ENCODE measurements at places on chromosomes 1 and 21.

GRCh38 chr21:46082963-46083790, 14.7 kb upstream of the COL6A2 start:
- no peak for DNase-seq

GRCh38 chr1:202575918-202576653, 134.2 kb downstream of the SYT2 start:
- no peak for DNase-seq

DNA sequence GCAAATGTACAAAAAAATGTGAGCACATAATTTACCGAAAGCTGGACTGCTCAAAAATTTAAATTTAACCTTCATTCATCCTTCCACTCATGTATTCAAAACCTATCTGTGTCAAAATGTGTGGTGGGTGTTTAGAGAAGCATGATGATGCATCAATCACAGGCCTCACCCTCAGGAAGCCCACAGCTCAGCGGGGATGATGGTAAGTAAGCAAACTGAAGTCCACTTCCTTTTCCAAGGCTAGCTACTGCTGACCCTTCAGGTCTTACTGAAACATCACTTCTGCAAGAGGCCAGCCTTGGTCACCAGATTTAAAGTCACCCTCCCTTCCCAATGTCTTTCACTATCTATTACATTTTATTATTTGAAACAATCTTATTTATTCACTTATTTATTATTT, 254.5 kb downstream of the DNM3 start:
- no peak for DNase-seq

DNA sequence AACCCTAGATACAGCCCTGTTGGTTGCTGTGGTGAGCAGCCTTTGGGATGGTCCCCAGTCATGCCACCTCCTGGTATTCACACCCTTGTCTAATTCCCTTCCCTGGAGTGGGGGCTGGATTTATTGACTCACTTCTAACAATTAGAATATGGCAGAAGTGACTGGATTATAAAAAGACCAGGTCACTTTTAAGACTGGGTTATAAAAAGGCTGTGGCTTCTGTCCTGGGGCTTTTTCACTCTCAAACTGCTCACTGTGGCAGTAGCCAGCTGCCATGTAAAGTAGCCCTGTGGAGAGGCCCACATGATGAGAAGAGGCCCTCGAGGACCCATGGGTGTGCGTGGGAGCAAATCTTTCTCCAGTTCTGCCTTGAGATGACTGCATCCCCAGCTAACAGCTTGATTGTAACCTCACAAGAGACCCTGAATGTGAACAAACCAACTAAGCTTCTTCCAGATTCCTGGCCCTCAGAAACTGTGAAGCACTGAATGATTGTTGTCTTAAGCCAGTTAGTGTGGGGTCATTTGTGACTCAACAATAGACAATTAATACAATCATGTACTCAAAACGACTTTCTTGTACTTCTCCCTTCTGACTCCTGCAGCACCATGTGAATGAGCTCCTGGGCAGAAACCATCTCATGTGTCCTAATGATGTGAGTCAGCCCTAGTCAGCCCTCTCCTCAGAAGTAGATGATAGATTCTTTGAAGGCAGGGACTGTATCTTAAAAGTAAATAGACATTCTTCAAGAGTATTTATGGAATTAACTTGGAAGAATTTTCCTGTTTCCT, 234.9 kb downstream of the TNR start:
- DNase-seq = no peak

DNA sequence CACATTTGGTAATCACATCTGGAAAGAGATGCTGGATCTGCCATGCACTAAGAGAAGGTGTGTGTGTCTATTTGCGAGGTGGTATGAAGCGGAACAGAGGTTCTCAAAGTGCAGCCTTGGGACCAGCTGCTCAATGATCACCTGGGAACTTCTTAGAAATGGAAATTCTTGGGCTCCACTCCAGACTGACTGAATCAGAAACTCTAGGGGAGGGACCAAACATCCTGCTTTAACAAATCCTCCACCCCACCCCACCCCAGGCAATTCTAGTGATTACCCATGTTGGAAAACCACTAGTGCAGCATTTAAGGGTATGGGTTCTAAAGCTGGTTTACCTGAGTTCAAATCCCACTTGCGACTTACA, 143.9 kb upstream of the JUN start:
- DNase-seq = no peak

DNA sequence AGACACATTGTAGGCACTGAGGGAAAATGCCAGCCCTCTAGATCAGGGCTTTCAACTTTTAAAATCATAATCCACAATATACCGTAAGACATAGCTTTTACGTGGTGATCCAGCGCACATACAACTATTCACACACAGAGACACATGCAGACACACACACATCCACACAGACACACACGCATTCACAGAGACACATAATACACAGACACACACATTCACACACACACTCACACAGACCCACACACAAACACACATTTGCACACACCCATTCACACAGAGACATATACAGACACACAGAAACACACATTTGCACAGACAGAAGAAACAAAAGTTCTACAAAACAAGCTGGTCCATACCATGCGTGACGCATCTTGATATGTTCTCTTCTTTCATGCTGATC, 244.5 kb downstream of the RHOU start:
- DNase-seq = no peak

DNA sequence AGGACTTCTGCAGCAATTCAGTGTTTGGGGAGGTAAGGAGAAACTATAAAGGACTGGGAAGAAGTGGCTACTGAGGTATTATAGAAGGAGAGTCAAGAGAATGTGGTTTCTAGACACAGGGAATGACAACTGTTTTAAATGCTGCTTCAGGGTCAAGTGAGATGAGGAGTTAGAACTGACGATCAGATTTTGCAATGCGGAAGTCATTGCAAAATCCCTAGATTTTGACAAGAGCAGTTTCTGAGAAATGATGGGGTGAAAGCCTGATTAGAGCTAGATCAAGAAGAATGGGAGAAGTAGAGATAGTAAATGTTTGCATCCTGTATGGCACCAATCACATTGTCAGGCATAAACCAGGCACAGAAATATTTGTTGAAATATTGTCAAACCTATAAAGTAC, 4.7 kb upstream of the TSNAX start:
- no peak for DNase-seq

DNA sequence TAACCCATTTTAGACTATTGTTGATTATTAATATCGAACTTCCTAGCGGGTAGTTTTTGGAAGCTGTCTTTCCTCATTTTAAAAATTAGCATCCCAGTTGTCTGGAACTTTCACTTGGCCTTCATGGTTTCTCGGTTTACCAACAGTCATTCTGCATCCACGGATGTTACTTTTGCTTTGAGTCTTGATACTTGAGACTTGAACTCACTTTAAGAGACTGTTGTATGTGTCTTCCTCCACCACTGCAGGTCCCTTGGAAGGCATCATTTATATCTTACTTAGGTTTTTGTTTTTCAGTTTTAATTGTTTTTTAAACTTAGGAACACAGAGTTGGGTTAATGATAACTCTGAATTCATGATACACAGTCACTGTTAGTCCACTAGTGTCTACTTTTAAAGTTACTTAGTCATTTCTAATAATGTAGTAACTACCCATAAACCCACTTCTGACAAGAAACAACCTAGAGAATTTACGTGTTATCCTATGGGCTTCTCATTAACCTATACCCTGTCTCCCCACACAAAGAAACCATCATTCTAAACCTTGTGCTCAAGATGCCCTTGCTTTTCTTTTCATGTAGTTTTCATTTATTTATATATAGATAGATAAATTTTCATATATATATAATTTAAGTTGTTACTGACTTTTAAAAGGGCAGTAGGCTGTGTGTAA, 152.6 kb downstream of the ZP4 start:
- DNase-seq = no peak

DNA sequence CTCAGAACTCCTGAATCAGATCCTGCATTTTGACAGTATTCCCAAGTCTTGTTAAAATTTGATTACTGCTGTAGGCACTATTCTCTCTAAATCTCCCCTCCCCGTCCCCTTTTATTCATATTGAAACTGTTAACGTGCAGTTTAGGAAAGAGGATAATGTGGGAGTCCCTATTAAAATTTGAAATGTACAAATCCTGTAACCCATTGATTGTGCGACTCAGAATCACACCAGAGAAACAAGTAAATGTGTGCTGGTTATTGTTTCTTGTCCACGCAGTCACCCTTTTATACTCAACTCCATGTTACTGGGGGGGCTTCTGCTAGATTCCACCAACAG, 584 bp upstream of the LTN1 start:
- DNase-seq = no peak

DNA sequence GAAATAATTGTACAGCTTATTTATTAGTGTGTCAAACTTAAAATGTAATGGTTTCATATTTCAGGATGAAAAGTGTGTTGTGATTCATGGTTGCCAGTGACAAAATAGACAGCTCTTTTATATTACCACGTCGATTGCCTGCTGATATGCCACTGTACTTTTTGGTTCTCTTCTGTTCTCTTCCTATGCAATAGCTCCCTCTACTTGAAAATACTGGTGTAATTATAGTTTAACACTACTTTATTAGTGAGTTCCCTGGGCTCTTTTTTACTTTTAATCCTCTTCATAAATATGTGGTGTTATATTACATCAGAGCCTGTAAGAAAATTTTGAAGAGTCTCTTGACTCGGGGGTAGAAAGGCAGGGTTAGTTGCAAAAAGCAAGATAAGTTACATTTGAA, 111.3 kb downstream of the PATJ start:
- no peak for DNase-seq

GRCh38 chr1:112540226-112540794, 31.5 kb downstream of the WNT2B start:
- DNase-seq = no peak

DNA sequence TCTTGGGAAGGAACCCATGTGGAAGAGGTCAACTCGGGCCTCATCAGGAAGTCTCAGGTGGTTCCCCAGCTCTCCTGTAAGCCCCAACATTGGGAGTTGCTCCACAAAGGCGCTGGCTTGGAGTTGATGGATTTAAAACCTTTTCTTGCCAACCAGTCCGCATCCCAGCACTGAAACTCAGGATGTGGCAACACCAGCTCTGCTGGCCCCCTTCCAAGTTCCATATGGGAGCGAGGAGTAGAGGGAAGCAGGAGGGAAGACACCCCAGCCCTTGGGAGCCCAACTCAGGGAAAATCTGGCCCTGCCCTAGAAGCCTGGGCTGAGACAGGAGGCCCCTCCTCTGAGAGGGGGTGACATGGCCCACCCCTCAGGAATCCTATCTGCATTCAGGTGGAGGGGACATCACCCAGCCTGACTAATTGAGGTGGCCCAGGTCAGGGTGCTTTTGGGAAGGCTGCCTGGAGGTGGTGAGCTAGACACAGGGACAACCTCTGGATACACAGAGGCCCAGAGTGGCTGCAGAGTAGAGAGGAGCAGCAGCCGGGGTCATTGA, 33.1 kb upstream of the DMBX1 start:
- DNase-seq = no peak

DNA sequence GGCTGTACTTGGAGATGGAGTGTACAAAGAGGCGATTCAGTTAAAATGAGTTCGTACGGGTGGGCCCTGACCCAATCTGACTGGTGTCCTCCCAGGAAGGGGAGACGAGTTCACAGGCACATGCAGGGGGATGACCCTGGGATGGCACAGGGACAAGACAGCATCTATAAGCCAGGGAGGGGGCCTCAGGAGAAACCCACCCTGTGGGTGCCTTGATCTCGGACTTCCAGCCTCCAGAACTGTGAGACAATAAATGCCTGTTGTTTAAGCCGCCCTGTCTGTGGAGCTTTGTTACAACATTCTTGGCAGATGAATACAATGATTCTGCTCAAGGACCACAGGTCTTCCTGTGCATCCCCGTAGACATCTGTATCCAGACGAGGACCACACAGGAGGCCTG, 14.6 kb upstream of the CLDN14 start:
- no peak for DNase-seq

GRCh38 chr1:77471691-77472090, 189.9 kb downstream of the AK5 start:
- no peak for DNase-seq

DNA sequence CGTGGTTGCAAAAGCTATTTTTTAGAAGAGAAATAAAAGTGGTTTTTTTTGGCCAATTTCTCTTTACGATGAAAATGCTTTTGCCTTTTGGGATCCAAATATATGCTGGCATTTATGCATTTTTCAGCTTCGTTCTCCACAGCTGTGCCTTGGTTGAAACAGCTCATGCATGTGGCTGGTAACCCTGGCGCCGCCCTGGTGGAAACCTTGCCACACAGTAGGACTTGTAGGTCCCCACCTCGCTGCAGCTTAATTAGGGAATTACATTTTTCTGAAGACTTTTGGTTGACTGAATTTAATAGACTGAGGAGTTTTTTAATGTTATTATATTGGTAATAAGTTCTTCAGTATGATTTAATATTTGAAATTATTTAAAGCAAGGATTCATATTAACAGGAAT, 12.7 kb upstream of the PCP4 start:
- no peak for DNase-seq

GRCh38 chr1:175514387-175514953, 228.9 kb downstream of the TNR start:
- no peak for DNase-seq

Measured in cardiac septum (tissue), 1 donor.